ENCODE measurements at places on chromosomes 3 and 15. TPM values are rescaled to one million over a fixed set of nuclear protein-coding genes. Genes with fewer than 3 reads are reported as not detected.
A peak's percentile ranks its signal among the peaks of the same experiment; 100 is the strongest.

The KNL1 gene
- total RNA-seq, result 46.2 TPM

The XCR1 gene
- total RNA-seq, result not detected

The CEP19 gene
- total RNA-seq, result 5.7 TPM

The POU1F1 gene
- not detected for total RNA-seq

The PLSCR2 gene
- total RNA-seq, result not detected

GRCh38 chr3:186760141-186760833, 23.1 kb upstream of the EIF4A2 start:
- no peak for DNase-seq

DNA sequence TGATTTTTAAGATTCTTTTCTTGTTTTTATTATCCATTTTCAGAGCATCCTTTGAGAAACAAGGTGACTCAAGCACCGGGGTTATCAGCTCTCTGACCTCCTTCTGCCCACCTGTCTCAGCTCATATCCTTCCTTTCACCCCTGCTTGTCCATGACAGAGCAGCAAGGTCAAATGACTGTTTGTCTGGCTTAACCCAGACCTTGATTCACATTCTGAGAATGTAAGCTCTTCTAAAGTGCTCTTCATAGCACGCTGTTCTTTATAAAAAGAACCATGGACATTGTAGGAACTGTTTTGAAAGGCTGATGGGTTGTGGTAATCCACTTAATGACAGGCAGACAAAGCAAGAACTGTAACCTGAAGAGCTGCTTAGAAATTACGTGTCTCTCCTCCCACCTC, 122.5 kb downstream of the CHST2 start:
- DNase-seq, result no peak

DNA sequence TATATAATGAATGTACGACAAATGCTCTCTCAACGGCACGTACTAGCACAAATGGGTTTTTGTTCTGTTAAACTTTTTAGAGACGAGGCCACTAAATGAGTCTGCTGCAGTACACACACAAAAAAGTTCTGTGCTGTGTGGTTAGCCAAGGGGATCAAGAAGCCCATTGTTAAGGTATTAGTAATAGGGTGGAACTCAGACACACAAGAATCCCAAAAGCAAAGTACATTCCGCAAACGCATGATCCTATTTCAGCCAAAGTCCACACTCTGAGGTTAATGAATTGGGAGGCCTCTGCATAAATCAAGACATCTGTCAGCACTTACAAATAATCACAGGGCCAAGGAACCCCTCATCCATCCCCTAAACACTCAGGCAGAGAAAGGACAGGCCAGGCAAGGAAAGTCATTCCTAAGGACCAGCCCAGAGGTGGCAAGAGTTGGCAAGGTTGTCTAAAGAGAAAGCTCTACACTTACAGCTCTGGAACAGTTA, 12.1 kb downstream of the OSBPL10 start:
- no peak for DNase-seq

DNA sequence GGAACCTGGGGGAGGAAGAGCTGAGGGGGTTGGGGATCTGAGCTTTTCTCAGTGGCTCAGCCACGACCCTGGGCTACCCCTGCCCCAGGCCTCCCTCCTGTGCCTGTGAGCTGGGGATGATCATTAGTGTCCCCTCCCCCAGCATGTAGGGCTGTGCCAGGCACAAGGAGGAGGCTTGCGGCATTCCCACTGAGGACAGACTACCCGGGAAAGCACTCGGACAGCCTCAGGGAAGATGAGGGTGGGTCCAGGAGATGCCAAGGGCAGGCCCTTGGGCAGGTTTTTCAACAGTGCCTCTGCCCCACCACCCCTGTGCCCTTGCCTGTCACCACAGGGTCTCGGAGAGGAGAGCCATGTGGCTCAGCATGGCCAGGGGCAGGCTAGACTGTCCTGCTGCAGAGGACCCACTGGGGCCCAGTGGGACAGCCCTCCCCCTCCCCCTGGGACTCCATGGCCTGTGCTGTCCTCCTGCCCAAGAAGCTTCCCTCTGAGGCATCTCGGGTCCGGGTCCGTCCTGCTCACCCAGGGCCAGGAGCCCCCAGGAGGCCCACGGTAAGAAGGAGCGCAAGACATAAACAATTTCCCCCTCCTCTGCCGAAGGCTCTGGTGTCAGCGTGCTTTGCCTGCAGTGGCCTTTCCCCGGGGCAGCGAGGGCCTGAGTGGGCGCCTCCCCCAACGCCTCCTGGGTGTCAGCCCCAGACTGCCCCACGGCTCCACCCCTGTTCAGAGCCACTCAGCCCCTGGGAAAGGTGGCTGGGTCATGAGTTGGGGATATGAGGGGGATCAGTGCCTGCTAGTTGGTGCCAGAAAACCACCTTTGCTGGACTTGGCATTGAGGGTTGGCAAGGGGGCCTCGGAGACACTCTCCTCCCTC, 192.5 kb downstream of the GOLGA6L6 start:
- peak; percentile 38 for DNase-seq

GRCh38 chr3:111471831-111472230, 70.2 kb upstream of the CD96 start:
- DNase-seq, result no peak

DNA sequence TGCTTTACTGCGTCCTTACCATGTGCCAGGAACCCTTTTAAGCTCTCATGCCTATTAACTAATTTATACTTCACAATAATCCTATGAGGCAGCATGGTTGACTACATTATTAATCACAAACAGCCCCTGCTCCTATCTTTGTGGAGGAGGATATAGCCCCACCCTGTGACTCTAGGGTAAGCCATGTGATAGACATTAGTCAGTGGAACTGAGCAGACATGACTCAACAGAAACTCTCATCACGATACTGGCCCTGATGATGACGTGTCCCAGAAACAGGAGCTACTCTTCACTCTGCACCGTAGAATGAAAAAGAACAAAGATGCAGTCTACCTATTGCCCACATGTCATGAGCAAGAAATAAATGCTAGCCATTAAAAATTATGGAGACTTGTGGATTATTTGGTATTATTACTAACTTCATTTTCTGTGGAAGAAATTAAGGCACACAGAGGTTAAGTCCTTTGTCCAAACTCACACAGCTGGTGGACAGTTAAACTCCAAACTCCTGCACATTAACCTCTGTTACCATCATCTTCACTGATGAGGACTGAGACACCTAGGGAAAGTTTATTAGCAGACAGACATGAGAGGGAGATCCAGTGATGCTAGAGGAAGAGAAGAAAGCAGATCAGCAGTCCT, 51.2 kb downstream of the CFAP20DC start:
- DNase-seq, result no peak

GRCh38 chr3:50714946-50715345, 40.2 kb downstream of the DOCK3 start:
- no peak for DNase-seq

GRCh38 chr15:81279621-81280485, 44.1 kb downstream of the STARD5 start:
- no peak for DNase-seq

GRCh38 chr3:67808906-67809305, 154.5 kb upstream of the SUCLG2 start:
- no peak for DNase-seq

DNA sequence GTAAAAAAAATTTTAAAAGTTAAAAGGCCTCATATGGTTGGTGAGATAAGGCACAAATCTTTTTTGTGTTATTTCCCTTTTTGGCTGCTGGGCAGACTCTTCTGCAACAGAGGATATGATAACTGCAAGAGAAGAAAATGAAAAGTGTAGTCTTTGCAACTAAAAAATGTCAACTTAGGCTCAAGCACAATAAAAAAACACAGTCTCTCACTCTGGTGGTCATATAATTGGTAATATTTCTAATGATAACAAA, 15.4 kb downstream of the COMMD2 start:
- no peak for DNase-seq

- DNase-seq, result no peak
These were observed 3.3 kb upstream of the ISLR start for GRCh38 chr15:74170071-74170844.

DNA sequence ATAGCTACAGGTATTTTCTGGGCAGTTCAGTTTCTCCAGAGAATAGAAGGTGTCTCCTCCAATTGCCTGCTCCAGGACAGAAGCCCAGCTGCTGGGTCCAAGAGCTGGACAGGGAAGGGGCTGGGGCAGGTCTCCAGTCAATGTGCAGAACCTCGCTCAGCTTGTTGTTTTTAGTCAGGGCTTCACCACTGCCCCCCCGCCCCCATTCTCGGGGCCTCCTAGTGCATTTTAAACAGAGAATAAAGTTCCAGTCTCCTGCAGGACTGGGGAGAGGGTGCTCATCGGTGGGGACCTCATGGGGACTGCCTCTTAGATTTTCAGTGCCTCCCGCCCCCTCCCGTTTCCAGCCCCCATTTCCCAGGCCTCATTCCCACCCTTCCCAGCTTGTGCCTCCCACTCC, 216.6 kb downstream of the XXYLT1 start:
- no peak for DNase-seq

All from activated naive CD8-positive, alpha-beta T cell treated with anti-CD3 and anti-CD28 coated beads, Interleukin-2, amount 10 ng/mL, durations not matched to agents 7 days and 5 days (primary cell).